ENCODE measurements at places on chromosomes 12 and 14.

DNA sequence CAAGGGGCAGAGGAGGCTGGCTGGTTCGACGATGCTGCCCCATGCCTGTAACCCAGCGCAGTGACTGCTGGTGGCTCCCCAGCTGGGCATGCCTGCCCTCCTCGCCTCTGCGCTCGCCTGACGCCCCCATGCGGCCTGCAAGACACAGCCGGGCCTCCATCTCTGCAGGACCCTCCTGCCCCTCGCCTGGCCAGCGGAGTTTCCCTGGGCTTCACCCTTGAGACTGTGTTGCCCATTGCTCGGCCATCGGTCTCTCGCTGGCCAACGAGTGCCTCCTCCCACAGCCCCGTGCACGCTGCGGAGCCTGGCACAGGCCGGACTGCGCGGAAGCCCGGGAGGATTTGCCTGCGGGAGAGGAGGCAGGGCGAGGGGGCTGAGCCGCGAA, 17.6 kb downstream of the ASPG start:
- no peak for DNase-seq

- no peak for DNase-seq
Measured at GRCh38 chr12:50006280-50006679, 19.0 kb downstream of the RACGAP1 start.

GRCh38 chr14:104870368-104871144, 5.5 kb downstream of the CEP170B start:
- DNase-seq: peak; percentile 14

DNA sequence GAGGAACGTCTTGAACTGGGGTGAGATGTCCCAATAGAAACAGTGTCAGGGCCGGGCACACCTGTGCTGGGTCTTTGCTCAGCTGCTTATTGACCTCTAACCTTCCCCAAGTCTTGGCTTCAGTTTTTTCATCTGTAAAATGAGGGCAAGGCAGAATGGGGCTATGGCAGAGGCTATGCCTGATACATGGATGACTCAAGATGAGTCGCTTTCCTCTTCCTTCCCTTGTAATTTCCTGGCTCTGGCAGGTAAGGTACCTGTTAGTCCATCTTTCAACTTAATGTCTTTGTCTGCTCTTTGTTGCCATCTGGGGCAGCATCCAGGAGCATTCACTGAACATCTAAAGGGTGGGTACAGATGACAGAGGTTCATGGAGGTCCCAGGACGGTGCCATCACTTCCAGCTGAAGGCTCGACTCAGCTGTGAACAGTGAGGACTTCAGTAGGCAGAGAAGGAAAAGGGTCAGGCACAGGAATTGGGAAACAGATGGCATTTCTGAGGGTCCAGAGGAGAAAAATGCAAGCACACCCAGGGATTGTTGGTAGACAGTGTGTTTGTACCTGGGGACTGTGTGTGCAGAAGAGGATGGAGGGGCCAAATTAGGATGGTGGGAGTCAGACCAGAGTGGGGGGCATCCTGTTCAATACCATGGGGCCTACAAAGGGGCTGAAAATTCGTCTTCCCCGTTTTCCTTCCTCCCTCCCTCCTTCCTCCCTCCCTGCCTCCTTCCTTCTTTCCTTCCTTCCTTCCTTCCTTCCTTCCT, 268.3 kb downstream of the VRK1 start:
- DNase-seq: no peak

- DNase-seq: no peak
Measured at GRCh38 chr12:131882804-131883520, 11.5 kb upstream of the ULK1 start.

GRCh38 chr14:102200690-102201352, 61.1 kb downstream of the WDR20 start:
- no peak for DNase-seq

DNA sequence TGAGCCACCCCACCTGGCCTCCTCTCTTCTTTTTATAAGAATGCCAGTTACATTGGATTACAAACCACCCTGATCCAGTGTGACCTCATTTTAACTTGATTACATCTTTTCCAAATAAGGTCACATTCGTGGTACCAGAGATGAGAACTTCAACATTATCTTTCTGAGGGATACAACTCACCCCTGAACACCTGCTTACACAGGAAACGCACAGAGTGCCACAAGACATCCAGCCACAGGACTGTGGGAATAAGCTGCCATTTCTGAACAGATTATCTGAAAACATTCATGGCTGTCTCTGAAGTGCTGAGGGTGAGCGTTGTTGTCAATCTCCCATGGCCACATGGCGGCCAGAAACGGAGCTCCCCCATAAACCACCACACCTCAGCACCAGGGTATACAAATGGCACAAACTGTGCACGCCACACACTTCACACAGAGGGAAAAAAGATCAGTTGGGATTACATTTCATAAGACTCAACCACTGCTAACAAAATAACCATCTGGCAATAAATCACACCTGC, 23.7 kb downstream of the FOXN3 start:
- no peak for DNase-seq

- no peak for DNase-seq
Measured at GRCh38 chr12:108305991-108306501, 33.1 kb downstream of the CMKLR1 start.
